ENCODE measurements at places on chromosomes 1 and 21. TPM values are rescaled to one million over a fixed set of nuclear protein-coding genes. Genes with fewer than 3 reads are reported as not detected.

GRCh38 chr1:8373581-8374241 is 55.8 kb downstream of the SLC45A1 start:
- no peaks in the 10 kb centered on the region for H3K27me3 ChIP-seq
- no peaks in the 10 kb centered on the region for H3K36me3 ChIP-seq
- no peak for DNase-seq
- H3K27ac ChIP-seq = no peak overlapping the region

DNA sequence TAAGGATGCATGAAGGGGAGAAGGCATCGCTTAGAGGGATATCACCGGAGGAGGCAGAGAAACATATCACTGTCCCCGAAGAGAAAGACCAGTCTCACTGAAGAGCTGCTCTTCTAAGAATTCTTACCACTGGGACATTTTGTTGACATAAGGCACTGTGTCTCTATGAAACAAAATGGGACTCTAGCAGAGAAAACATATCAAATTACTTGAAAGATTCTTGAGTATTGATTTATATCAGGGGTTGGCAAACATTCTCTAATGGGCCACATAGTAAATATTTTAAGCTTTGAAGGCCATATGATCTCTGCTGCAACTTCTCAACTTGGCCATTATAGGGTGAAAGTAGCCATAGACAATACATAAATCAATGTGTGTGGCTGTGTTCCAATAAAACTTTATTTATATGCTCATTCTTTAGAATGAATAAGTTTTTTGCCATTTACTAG is 41.0 kb upstream of the GREM2 start:
- H3K4me3 ChIP-seq = no peak overlapping the region
- H3K27me3 ChIP-seq = peaks cover 25% of the 10 kb centered on the region
- no peaks in the 10 kb centered on the region for H3K36me3 ChIP-seq
- no peak overlapping the region for H3K27ac ChIP-seq

- no peaks in the 10 kb centered on the region for H3K36me3 ChIP-seq
- H3K27me3 ChIP-seq = peaks cover 19% of the 10 kb centered on the region
- H3K4me3 ChIP-seq = no peak overlapping the region
- H3K27ac ChIP-seq = no peak overlapping the region
- no peak for DNase-seq
Measured at GRCh38 chr1:34898330-34898761, 31.1 kb downstream of the DLGAP3 start.

- H3K4me3 ChIP-seq = no peak overlapping the region
- H3K27ac ChIP-seq = no peak overlapping the region
- DNase-seq = no peak
- no peaks in the 10 kb centered on the region for H3K36me3 ChIP-seq
- no peaks in the 10 kb centered on the region for H3K4me1 ChIP-seq
Measured at GRCh38 chr1:18686540-18686939, 55.9 kb downstream of the PAX7 start.

DNA sequence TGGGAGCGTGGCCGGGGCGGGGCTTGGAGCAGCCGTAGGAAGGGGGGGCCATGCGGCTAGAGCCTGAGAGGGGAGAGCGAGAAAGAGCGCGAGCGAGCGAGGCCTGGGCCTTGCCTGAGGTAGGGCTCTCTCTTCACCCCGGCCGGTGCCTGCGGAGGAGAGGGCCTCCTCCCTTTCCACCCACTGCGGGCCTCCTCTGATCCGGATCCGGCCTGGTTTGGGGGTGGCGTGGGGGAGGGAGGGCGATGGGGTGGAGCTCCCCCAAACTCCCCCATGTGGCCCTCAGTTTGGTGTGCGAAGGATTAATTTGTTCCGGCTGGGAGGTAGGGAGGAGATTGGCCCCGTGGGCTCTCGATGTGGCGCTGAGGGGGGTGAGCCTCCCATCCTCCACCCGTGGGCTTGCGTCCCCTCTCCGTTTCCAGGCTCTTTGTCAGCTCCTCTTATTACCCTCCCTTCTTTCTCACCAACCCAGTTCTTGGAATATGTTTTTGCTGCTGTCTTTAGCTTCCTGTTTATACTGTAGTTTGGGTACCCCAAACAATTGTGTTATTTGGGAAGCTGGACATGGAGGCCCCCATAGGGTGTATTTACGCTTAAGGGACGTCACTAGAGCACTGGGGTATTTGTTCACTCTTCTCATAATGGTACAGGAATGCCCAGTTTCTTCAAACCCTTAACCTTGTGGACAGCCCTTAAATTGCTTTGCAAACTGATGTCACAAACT is 685 bp downstream of the UBAP2L start:
- DNase-seq = peak; percentile 64
- no peaks in the 10 kb centered on the region for H3K27me3 ChIP-seq
- peaks cover 35% of the 10 kb centered on the region for H3K36me3 ChIP-seq
- H3K4me3 ChIP-seq = peak overlapping the region; percentile 90
- H3K4me1 ChIP-seq = peaks cover 48% of the 10 kb centered on the region
- peak overlapping the region; percentile 86 for H3K27ac ChIP-seq

DNA sequence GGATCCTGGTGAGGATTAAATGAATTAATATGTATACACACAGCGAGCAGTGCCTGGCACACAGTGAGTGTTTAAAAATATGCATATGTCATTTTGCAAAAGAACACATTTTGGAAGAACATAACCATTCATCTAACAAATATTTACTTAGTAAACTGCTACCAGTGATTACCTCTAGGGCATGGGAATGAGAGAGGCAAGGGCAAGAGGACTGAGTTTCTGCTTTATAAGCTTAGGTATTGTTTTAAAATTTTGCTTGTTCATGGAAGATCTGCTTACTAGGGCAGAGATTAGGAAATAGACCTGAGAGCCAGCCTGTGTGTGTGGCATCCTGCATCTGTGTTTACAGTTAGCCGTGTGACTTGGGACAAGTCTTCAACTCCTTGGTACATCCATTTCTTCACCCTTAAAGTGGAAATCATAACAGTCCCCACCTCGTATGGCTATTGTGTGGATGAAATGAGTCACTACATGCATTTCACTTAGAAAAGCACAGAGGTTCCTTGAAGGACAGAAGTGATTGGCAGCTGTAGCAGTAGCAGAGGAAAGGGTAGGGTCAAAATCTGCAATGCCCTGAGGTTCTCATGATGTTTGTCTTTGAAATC is 198.5 kb upstream of the FMN2 start:
- H3K27me3 ChIP-seq = peaks cover 2% of the 10 kb centered on the region
- no peaks in the 10 kb centered on the region for H3K36me3 ChIP-seq
- no peak for DNase-seq
- peaks cover 3% of the 10 kb centered on the region for H3K4me1 ChIP-seq
- no peak overlapping the region for H3K4me3 ChIP-seq

GRCh38 chr1:206513312-206514111 is 6.2 kb downstream of the RASSF5 start:
- H3K4me3 ChIP-seq = no peak overlapping the region
- H3K27ac ChIP-seq = peak overlapping the region; percentile 66
- no peaks in the 10 kb centered on the region for H3K36me3 ChIP-seq
- DNase-seq = no peak
- peaks cover 30% of the 10 kb centered on the region for H3K4me1 ChIP-seq
- no peaks in the 10 kb centered on the region for H3K27me3 ChIP-seq

GRCh38 chr21:41477641-41478318 is 30.2 kb downstream of the TMPRSS2 start:
- H3K27me3 ChIP-seq = peaks cover 6% of the 10 kb centered on the region
- no peak for DNase-seq
- no peak overlapping the region for H3K4me3 ChIP-seq
- H3K36me3 ChIP-seq = no peaks in the 10 kb centered on the region
- peaks cover 13% of the 10 kb centered on the region for H3K4me1 ChIP-seq
- no peak overlapping the region for H3K27ac ChIP-seq

GRCh38 chr1:119040489-119040888 is 52.3 kb upstream of the TBX15 start:
- H3K4me1 ChIP-seq = no peaks in the 10 kb centered on the region
- H3K27me3 ChIP-seq = no peaks in the 10 kb centered on the region
- H3K27ac ChIP-seq = no peak overlapping the region
- no peak overlapping the region for H3K4me3 ChIP-seq
- peaks cover 14% of the 10 kb centered on the region for H3K36me3 ChIP-seq

DNA sequence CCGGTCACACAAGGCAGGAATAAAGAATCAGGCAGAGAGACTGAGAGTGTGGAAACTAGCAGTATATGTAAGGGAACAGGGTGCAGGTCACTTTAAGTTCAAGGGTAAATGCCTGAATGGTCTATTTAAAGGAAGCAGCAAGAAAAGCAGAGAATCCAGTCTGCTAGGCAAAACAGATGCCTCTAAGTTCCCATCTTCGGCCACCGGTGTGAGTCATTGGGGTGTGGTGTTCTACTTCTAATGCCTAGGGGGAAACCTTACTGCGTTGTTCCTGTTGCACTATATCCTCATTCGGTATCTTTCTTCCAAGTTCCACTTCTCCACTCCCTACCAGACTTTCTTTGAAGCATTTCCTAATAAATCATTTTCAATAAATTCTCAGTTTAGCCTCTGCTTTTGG is 259.9 kb downstream of the HHIPL2 start:
- no peaks in the 10 kb centered on the region for H3K36me3 ChIP-seq
- peaks cover 13% of the 10 kb centered on the region for H3K27me3 ChIP-seq
- H3K4me3 ChIP-seq = no peak overlapping the region
- DNase-seq = no peak

DNA sequence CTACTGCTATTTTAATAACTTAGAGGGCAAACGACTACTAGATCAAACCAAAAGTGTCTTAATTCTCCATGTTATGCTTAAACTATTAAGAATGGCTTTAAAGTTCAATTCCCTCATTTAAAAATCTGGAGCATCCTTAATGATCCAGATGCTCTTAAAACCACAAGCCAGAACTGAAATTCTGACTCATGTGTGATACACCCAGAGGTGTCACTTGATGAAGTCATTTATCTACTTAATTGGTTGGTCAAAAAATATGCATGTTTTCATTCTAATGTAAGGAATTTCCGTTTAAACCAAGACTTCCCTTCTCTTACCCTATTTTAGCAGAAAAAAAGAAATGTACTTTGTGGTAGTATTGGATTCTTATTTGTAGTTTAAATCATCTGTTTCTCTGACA is 1261.2 kb upstream of the B3GALT2 start:
- no peak for DNase-seq
- H3K36me3 ChIP-seq = no peaks in the 10 kb centered on the region
- H3K4me1 ChIP-seq = no peaks in the 10 kb centered on the region
- H3K27me3 ChIP-seq = no peaks in the 10 kb centered on the region
- H3K27ac ChIP-seq = no peak overlapping the region

- H3K27me3 ChIP-seq = peaks cover 14% of the 10 kb centered on the region
- H3K36me3 ChIP-seq = no peaks in the 10 kb centered on the region
- no peak overlapping the region for H3K4me3 ChIP-seq
- DNase-seq = no peak
Measured at GRCh38 chr1:94872771-94873495, 52.8 kb downstream of the SLC44A3 start.

- H3K27ac ChIP-seq = peak overlapping the region; percentile 76
- DNase-seq = no peak
Measured at GRCh38 chr1:226405411-226405988, 2.4 kb downstream of the PARP1 start.

DNA sequence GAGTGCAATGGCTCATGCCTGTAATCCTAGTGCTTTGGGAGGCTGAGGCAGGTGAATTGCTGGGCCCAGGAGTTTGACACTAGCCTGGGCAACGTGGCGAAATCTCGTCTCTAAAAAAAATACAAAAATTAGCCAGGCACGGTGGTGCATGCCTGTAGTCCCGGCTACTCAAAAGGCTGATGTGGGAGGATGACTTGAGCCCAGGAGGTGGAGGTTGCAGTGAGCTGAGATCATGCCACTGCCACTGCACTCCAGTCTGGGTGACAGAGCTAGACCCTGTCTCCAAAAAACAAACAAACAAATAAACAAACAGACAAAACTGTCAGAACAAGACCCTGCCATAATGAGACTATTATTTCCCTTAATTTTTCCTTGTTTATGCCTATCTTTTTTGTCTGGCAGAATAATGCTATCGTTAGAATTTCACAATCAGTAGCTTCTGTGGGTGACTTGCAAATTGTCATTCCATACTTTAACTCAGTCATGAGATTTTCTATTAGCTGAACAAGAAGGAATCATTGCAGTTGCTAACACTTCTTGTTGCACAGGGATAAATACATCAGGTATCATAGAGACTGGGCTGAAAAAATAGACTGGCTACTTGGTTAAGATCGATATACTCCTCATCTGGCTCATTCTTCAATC is 7.5 kb upstream of the THEM4 start:
- DNase-seq = no peak
- H3K27me3 ChIP-seq = no peaks in the 10 kb centered on the region
- no peaks in the 10 kb centered on the region for H3K36me3 ChIP-seq
- H3K4me3 ChIP-seq = no peak overlapping the region

DNA sequence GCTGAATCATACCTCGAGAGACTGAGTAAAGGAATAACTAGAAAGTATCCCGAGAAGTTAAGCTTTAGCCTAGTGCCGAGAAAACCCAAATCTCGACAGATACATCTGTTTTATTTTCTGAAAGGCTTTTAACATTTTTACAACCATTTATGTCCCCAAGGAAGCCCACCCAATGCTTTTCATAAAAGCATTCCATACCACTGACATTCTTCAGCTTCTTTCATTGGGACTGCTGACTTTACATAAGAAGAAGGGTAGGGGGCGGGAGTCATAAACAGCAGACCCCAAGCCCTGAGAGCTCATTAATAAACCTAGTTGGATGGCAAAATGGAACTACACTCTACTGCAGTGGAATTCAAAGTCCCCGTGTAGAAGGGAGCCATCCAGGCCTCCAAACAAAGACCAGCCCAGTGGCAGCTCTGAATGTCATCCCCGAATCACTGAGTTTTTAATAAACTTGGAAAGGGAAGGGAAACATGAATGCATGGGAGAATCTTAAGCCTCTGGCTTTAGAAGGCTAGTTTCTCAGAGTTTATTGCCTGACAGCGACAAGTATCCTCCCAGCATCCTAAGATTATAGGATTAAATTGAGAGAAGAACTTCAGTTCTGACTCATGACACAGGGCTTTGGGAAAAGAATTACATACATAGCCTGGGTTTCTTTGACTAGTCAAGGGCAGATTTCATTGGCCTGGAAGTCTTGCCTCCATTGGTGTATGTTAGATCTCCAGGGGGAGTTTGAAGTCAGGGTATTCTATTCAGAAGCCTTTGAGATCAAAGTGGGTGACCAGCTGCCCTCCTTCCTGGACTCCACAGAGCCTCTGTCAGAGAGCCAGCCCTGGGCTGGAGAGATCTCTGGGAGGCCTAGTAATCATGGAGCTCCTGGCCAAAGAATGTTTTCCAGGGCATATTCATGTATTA is 3.7 kb downstream of the ATF3 start:
- peaks cover 16% of the 10 kb centered on the region for H3K36me3 ChIP-seq
- no peak for DNase-seq
- peaks cover 32% of the 10 kb centered on the region for H3K27me3 ChIP-seq
- no peak overlapping the region for H3K27ac ChIP-seq
- H3K4me1 ChIP-seq = peaks cover 26% of the 10 kb centered on the region

DNA sequence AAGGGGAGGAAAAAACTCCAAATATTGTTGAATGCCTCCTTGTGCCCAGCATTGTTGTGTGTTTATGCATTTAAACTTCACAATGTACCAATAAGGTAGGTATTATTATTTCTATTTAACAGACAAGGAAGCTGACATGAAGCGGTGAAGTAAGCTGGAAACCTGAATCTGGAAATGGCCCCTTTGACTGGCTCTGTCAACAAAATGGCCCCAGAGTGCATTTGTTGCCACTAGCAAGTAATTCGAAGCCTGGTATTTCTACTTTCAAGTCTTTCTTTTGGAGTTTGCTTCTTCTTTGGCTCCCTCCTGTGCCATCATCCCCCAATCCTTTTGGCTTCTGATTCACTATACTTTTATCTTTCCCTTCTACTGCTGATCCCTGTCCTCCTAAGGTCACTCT is 23.1 kb downstream of the CRYZL1 start:
- no peaks in the 10 kb centered on the region for H3K4me1 ChIP-seq
- H3K4me3 ChIP-seq = no peak overlapping the region
- DNase-seq = no peak
- H3K27ac ChIP-seq = no peak overlapping the region

Gene FAM151A
- not detected for total RNA-seq

Gene SLFNL1
- total RNA-seq = 0.33 TPM

Gene ADGRB2
- 1.2 TPM for total RNA-seq

Gene MAN1C1
- total RNA-seq = 2.5 TPM

Gene CHD5
- 0.78 TPM for total RNA-seq

Gene S100A7
- total RNA-seq = not detected

Data from natural killer cell treated with Interleukin-12 subunit alpha and Interleukin-12 subunit beta and Interleukin-15 and Interleukin-18, amount 100 ng/mL, for 72 hours (primary cell).